Hypothalamus (tissue), 51 donors: ENCODE measurements at places on chromosomes 4 and X.

- no peak for DNase-seq
Observed at GRCh38 chrX:103573202-103573601, 12.1 kb upstream of the TCEAL4 start.

- no peak for DNase-seq
Observed at GRCh38 chr4:176981551-176981950, 188.8 kb upstream of the VEGFC start.

DNA sequence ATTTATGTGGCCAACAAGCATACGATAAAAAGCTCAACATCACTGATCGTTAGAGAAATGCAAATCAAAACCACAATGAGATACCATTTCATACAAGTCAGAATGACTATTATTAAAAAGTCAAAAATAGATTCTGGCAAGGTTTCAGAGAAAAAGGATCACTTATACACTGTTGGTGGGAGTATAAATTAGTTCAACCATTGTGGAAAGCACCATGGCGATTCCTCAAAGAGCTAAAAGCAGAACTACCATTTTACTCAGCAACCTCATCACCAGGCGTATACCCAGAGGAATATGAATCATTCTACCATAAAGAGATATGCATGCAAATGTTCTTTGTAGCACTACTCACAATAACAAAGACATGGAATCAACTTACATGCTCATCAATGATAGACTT, 478.7 kb upstream of the GALNTL6 start:
- DNase-seq, result no peak

DNA sequence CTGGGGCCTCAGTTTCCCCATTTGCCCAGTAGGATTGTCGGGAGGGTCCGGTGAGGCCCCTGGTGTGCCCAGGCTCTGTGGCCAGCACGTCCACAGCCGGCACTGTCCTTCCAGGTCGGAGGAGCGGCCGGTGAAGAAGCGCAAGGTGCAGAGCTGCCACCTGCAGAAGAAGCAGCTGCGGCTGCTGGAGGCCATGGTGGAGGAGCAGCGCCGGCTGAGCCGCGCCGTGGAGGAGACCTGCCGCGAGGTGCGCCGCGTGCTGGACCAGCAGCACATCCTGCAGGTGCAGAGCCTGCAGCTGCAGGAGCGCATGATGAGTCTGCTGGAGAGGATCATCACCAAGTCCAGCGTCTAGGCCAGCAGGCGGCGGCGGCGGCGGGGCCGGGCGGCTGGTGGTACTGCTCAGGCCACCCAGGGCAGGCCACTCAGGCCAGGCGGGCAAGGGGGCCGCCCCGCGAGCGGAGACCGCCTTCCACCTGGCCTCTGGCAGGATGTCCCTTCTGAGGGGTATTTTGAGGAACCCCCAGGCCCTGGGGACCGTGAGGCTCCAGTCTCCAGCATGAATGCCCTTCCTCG, 6.7 kb downstream of the MSANTD1 start:
- DNase-seq, result no peak

GRCh38 chr4:86306816-86307215, 53.0 kb downstream of the MAPK10 start:
- DNase-seq, result no peak

- no peak for DNase-seq
Observed at GRCh38 chr4:156584100-156584499, 387.5 kb downstream of the PDGFC start.
